IPS-NIHi11 (cell line): ENCODE measurements at places on chromosomes 4 and X.

GRCh38 chr4:81845273-81845672, 373.6 kb upstream of the RASGEF1B start:
- DNase-seq = no peak

DNA sequence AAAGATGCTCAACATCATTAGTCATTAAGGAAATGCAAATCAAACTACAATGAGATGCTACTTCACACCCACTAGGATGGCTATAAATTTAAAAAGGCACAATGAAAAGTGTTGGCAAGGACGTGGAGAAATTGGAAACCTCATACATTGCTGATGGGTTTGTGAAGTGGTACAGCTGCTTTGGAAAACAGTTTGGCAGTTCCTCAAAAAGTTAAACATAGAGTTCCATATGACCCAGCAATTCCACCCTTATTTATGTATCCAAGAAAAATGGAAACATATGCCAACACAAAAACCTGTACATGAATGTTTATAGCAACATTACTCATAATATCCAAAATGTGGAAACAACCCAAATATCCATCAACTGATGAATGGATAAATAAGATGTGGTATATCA, 101.3 kb upstream of the MAGEB10 start:
- no peak for DNase-seq

DNA sequence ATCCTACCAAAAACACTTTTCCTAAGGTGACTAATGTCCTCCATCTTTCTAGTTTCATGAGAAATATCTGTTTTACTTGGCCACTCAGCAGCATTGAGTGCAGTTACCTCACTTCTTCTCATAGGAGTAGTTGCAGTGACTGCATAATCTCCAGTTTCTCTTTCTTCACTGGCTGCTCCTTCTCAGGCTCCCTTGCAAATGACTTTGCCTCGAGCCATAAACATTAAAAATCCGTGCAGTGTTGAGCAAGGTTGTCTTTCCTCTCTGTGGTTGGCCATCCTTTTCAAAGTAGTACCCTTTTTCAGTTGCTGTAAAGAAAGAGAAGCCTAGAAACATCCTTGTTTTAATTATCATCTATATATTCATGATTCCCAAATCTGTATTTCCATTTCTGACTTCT, 10.2 kb upstream of the PRKG2 start:
- DNase-seq = no peak

DNA sequence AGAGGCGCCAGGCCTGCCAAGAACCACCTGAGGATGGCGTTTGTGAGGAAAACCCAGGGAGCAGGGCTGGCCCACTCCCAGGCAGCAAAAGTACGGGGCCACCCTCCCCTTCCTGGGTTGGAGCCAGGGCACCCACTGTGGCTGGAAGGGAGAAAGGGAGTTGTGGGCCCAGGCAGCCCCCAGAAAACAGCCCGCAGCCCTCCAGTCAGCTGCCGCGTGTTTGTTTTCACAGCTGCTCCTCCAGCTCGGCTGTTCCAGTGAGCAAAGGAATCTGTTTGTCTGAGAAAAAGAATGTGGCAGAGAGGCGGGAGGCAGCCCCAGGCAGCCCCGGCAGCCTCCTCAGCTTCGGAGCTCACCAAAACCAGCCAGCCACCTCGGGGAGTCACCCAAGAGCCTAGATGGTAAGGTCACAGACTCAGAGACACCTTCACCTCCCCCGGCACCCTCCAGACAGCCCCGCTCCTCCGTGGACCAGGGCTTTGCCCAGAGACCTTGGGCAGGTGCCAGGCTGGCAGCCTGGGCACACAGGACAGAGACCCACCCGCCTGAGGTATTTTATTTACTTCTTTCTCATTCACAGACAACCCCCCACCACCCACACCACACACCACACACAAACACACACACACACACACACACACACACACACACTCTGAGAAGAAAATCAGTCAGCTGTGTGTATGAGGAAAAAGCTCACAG, 338.1 kb downstream of the BCOR start:
- peak; percentile 25 for DNase-seq

- DNase-seq = no peak
Observed at GRCh38 chrX:101668143-101668542, 8.5 kb upstream of the ARMCX2 start.

GRCh38 chrX:102728646-102729045, 8.1 kb downstream of the GPRASP3 start:
- DNase-seq = no peak

- no peak for DNase-seq
Observed at GRCh38 chr4:7596918-7597606, 162.3 kb upstream of the PSAPL1 start.

- DNase-seq = peak; percentile 74
Observed at GRCh38 chrX:21985332-21985777, 44.8 kb downstream of the SMS start.

GRCh38 chrX:147788641-147789350, 122.9 kb upstream of the FMR1 start:
- DNase-seq = no peak

GRCh38 chr4:123822353-123822752, 425.8 kb downstream of the SPRY1 start:
- DNase-seq = no peak

DNA sequence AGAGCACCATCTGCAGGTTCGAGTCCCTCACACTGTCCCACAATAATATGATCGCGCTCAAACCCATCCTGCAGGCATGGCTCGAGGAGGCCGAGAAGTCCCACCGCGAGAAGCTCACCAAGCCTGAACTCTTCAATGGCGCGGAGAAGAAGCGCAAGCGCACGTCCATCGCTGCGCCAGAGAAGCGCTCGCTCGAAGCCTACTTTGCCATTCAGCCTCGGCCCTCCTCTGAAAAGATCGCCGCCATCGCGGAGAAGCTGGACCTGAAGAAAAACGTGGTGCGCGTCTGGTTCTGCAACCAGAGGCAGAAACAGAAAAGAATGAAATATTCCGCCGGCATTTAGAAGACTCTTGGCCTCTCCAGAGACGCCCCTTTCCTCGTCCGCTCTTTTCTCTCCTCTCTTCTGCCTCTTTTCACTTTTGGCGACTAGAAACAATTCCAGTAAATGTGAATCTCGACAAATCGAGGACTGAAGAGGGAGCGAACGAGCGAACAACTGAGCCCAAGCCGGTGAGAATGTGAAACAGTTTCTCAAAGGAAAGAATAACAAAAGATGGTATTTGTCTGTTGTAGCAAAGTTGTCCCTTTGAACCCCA, 1.9 kb downstream of the POU4F2 start:
- DNase-seq = no peak

DNA sequence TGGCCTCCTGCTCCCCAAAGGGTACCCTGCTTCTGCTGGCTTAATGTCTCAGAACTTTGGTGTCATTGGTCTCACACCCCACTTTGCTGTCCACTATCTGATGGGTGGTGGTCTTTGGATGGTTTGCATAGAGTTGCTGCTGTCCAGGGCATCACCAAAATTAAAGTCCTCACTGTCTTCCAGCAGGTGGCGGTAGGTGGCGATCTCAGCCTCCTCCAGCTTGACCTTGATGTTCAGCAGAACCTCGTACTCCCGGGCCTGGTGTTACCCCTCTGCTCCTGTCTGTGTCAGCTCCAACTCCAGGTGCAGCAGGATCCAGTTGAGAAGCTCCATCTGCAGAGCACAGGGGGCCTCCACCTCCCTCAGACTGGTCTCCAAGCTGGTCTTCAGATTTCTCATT, 1169.5 kb upstream of the PABPC4L start:
- DNase-seq = no peak

DNA sequence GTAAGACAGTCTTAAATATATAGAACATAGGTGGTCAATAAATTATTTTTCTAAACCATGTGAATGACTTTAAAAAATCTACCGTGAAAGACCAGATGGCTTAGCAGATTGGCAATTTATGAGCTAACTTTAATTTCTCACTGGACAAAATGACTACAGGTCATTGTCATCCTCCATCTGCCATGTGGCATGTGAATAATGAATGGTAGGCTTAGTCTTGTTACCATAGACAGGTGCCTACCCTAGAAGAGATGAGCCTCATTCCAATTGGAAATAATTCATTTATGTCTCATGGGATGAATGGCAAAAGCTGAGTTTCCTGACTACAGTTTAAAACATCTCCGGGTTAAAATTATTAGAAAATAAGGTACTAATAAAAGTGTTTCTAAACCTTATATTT, 1043.3 kb downstream of the FAT4 start:
- no peak for DNase-seq

DNA sequence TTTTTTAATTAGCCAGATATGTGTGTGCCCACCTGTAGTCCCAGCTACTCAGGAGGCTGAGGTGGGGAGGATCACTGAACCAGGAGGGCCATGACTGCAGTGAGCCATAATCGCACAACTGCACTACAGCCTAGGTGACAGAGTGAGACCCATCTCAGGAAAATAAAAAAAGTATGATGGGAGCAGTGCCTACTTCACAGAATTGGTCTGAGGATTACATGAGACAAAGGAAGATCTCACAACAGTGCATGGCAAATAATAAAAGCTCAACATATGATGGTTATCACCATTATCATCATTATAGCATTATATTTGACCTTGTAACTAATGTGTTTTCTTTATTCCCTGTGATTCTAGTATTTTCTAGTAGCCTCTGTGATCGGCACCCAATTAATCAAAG, 19.9 kb upstream of the DCHS2 start:
- DNase-seq = no peak

GRCh38 chr4:147371661-147372060, 109.2 kb upstream of the EDNRA start:
- no peak for DNase-seq

DNA sequence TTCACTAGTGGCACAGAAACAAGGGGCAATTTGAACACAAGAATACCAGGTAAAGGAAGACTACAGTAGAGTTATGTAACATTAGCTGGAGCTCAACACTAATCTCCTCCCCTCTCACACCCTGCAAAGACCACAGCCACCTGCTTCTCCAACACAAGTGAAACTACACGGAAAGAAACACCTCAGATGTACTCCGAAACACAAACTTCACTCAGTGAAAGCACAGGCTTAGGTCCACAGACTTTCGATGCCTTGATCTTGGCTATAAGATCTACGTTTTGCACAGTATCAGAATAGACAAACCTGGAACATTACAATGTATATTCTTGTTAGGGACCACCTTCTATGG, 7.6 kb downstream of the ACSL1 start:
- no peak for DNase-seq

- no peak for DNase-seq
Observed at GRCh38 chrX:65971151-65971550, 68.7 kb downstream of the VSIG4 start.

DNA sequence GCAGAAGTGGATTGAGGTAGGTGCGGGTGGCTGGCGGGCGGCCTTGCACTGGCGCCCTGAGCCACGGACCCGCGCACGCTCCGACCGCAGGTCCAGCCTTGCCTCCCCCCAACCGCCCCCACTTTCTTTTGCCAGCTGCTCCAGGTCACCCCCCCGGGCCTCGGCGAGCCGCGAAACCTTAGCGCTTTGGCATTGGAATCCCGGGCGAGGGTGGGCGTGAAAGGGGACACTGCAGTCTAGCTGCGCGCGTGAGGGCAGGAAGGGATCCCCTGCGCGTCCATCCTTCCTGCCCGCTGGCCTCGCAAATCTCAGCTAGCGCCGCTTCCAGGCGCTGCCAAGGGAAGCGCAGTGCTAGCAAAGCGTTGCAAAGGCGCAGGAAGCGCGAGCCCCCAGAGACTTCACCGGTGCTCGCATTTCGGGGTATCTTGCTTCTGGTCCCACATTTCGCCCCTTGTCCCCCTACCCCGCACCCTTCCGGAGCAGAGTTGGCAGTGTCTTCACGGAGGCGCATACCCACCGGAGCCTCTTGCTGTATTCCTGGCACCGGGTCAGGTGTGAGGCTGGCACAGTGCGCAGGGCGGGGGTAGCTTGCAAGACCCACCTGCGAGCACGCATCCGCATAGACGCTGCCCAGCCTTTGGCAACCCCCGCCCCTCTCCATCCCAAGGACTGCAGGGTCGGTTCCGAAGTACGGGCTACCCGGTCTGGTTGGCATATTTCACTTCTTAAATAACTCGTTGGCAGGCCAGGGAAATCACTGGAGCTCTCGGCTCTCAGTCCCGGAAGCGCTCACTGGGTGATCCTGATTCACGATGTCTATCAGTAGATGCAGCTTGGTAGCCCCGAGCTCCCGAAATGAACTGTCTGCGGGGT, 104.4 kb downstream of the UCHL1 start:
- DNase-seq = peak; percentile 44

DNA sequence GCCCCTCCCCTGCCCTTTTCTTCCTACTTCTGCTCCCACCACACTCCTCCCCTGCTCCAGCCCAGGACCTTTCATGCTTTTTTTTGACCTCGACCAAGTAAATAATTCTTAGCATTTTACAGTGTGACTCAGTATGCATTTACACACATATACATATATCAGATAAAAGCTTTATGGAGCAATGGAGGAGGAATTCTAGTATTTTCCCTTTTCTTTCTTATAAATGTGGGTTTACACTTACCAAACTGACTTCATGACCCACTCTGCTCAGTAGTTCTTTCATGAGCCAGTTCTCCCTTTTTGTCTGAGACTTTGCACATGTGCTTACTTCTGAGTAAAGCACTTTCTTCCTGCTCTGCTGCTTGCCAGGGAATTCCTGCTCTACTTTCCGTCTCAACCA, 111.8 kb upstream of the H2AZ1 start:
- DNase-seq = no peak

GRCh38 chr4:48409203-48409602, 67.9 kb downstream of the SLAIN2 start:
- no peak for DNase-seq

GRCh38 chr4:3365326-3365725, 72.5 kb downstream of the RGS12 start:
- no peak for DNase-seq

- DNase-seq = peak; percentile 39
Observed at GRCh38 chr4:150906987-150907633, 108.0 kb downstream of the LRBA start.

DNA sequence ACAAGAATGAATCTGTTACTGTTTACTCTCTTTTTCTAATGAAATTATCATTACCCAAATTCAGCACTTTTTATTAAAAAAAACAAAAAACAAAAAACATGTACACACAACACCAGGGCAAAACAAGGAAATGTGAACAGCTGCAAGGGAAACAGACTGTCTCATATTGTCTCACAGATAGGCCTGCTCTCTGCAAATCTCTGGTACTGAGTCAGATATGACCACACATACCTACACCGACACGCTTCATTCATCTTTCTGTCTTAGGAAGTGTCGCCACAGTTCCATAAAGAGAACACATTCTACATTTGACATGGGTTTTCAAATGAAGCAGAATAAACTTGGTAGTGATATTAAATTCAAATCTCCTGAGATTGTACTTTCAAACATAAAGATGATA, 92.2 kb upstream of the GPR34 start:
- DNase-seq = no peak

GRCh38 chr4:89242864-89243732, 64.5 kb downstream of the GPRIN3 start:
- DNase-seq = no peak

- DNase-seq = no peak
Observed at GRCh38 chr4:163395055-163395454, 51.4 kb downstream of the NPY5R start.

DNA sequence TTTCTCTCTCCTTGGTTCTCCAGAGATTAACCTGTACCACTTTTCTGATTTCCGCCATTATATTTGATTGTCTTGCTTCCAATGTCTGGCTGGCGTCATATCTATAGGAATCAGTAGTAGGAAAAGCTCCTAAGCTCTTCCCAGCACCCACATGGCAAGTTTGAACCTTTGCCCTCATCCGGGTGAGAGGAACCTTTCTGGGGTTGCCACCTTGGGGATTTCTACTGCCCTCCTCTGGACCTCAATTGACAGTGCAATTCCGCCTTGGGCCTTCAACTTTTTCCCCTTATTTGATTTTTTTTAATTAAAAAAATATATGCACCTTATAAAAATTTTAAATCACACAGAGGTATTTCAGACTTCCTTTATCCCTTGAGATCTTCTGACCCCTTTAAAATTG, 2.0 kb upstream of the CXorf66 start:
- peak; percentile 25 for DNase-seq

GRCh38 chrX:80432863-80433262, 12.6 kb downstream of the TENT5D start:
- no peak for DNase-seq
